Activated CD8-positive, alpha-beta T cell treated with anti-CD3 and anti-CD28 coated beads, Interleukin-2, amount 10 ng/mL, durations not matched to agents 7 days and 5 days (primary cell): ENCODE measurements at places on chromosomes 2 and 18. TPM values are rescaled to one million over a fixed set of nuclear protein-coding genes. Genes with fewer than 3 reads are reported as not detected.

Gene ACADL
- total RNA-seq, result not detected

Gene MC5R
- not detected for total RNA-seq

Gene CXCR4
- 219 TPM for total RNA-seq

Gene TFCP2L1
- total RNA-seq, result 0.16 TPM

Gene POTEI
- total RNA-seq, result not detected

Gene PAIP2B
- 1.3 TPM for total RNA-seq

Gene HJURP
- 135 TPM for total RNA-seq

Gene CPO
- total RNA-seq, result not detected

DNA sequence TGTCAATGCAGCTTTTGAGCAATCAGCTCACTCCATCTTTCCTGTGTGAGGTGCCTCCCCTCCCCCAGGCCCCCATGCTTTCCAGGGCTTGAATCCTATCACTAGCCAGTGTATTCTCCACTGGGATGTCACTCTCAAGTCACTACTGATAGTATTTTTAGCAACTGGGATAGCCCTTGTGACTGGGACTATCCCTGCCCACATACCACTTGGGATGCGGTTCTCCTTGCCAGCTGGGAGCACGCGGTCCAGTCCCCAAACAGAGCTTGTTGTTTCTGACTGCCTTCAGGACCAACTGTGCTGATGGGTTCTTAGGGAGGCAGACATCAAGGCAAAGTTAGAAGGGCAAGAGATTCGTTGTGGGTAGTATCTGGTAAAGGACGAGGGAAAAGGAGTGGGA, 134.9 kb downstream of the FAM161A start:
- no peak for DNase-seq

DNA sequence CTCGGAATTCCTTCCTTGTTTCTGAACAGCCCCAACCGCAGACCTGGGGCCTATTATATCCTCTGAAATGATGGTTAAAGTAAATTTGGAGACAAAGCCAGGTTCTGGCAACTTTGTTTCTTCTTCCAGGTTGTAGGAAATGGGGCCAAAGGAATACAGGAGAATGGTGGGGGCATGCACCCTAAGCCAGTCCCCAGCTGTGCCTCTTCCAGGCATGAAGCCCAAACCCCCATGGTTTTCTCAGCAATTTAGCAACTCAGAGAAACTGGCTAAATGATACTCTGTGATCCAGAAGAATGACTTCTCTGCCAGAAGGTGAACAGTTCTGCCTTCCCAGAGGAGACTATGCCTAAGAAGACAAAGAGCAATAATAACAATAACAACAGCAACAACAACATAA, 635.0 kb upstream of the FANCL start:
- no peak for DNase-seq

- no peak for DNase-seq
These were observed 173.1 kb downstream of the UXS1 start for GRCh38 chr2:106020821-106021661.

DNA sequence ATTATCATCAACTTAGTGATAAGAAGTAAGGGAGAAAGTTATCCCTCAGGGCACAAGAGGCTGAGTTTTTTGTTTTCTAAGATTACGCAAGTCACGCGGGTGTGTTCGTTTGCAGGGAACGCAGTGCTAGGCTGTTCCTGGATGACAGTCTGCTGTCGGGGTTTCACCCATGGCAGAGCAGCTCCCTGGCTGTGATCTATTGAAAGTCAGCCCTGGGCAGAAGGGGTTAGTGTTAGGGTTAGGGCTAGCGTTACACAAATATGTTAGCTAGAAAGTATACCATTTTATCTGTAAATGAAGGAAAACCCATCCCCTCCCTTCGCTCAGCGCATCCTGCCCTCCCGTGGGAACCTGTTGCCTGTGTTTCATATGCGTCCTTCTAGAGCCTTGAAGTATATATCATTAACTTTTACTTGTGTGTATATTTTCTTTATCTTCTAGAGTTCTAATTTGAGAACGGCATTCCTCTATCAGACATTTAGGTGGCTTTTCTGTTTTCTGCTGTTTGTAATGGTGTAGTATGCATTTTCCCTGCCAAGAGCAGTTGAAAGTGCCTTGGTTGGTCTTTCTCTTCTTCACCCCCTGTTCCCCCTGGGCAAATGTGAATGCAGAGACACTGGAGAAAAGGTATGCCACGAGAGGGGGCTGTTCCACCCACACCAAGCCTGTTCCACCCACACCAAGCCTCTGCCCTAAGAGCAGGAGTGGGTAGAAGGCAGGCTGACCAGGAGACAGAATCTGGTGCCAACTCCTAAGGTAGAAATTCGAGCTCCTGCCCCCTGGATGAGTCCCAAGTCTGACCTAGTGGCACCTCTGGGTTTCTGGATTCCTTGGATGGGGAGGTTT, 47.0 kb downstream of the ARMC9 start:
- no peak for DNase-seq

GRCh38 chr2:234496055-234496834, 636 bp downstream of the ARL4C start:
- DNase-seq, result peak; percentile 63

DNA sequence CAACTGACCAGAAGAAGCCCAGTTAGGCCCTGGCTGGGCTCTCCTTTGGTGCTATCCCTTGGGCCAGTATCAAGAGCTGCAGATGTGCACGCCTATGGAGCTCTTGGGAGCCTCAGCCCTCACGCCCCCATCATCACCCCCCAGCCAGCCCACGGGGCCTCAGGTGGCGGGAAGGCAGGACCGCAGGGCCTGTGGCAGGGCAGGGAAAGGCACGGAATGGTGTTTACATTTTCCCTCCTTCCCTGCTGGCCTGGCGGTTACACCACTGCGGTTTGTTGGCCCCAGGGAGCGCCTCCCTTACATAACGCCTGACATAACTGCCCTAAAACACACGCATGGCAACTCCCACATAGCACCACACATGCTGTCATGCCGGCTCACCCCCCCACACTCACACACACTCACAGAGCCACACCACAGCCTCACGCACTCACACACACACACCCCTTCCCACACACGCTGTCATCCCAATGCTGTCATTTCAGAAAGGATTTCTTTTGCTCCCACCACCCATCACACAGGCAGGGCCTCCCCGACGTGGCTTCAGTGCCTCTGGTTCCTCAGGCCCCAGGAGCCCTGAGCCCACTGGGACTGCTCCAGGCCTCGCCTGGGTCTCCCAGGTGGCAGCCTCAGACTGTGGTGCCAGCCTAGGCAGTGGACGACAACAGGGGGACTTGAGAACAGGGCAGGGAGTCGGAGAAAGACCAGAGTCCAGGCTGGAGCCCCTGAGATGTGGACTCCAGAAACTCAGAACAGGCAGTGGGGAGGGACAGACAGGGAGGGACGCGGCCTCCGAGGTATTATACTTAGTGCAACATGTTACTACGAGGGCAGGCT, 15.7 kb downstream of the ZFP36L2 start:
- DNase-seq, result peak; percentile 34

GRCh38 chr2:237421542-237422116, 7.7 kb upstream of the COL6A3 start:
- DNase-seq, result peak; percentile 83

- peak; percentile 66 for DNase-seq
These were observed 28.8 kb upstream of the WDR75 start for GRCh38 chr2:189412330-189412953.

- DNase-seq, result no peak
These were observed 84.5 kb downstream of the CELF4 start for GRCh38 chr18:37481072-37481471.

GRCh38 chr2:159177957-159178356, 108.5 kb downstream of the WDSUB1 start:
- DNase-seq, result no peak

GRCh38 chr2:104658144-104658835, 195.6 kb upstream of the POU3F3 start:
- peak; percentile 39 for DNase-seq

DNA sequence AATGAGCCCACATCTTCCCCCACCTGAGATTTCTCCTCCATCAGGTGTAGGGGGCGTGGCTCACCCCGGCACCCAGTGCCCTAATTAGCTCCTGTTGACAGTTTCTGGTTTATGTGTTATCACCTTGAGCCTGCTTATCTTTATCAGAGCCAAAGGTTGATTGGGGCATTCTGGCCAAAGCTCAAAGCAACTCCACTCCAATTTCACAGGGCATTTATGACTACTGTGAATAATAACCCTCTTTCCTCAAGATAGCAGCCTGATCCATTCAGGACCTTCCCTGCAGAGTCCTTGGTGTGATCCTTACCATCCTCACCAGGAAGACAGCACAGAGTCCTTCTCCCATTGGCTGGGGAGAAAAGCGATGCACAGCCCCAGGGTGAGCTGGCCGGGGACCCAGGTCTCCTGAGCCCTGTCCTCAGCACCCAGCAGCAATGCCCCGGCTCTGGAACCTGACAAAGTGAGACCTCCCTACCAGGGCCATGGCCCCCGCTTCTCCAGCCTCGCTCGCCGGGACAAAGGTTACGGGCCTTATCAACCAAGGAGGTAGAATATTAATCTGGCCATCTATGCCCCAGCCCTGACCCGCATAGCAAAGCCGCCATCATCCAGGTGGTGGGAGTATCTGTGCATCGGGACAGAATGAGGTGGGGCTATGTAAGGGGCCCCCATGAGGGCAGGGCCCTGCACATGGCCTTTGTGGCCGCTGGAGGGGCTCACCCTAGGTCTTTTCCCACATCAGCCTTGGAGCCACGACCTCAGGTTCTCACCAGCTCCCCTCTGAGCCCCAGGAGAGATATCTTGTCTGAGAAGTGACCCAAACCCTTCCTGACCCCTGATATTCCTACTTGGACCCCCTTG, 64.5 kb downstream of the ZFP36L2 start:
- no peak for DNase-seq

DNA sequence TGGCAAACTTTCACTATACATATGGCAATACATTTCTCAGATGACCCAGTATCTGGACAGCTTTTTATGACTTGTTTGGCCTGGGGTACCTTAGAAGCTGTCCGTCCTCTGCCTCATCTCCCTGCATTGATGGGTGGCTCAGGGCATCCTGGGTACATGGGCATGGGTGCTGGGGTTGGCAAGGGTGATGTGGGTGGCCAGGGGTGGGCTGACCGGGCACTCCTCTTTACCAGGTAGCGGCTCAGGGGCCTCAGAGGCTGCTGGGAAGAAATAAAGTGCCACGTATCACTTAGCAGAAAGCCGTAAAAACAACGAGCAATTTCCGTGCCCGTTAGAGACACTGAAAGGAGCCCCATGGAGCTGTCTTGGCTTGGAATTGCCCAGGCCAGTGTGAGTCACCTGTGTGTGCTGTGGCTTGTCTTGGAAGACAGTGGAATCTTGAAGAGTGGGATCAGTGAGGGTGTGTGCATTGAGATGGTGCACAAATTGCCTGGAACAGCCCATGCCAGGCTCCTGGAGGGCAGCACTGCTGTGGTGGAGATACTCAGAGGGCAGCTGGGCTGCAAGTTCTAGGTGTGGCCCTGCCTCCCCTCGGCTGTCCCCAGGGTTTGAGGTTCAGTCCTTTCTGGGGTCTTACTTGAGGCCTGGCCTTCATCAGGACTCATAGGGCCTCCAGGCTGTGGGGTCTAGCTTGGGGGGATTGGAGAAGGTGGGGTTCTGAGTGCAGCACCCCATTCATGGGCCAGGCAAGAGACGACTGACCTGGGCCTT, 88.8 kb downstream of the FHOD3 start:
- no peak for DNase-seq

GRCh38 chr2:187976259-187976985, 315.3 kb upstream of the GULP1 start:
- no peak for DNase-seq

DNA sequence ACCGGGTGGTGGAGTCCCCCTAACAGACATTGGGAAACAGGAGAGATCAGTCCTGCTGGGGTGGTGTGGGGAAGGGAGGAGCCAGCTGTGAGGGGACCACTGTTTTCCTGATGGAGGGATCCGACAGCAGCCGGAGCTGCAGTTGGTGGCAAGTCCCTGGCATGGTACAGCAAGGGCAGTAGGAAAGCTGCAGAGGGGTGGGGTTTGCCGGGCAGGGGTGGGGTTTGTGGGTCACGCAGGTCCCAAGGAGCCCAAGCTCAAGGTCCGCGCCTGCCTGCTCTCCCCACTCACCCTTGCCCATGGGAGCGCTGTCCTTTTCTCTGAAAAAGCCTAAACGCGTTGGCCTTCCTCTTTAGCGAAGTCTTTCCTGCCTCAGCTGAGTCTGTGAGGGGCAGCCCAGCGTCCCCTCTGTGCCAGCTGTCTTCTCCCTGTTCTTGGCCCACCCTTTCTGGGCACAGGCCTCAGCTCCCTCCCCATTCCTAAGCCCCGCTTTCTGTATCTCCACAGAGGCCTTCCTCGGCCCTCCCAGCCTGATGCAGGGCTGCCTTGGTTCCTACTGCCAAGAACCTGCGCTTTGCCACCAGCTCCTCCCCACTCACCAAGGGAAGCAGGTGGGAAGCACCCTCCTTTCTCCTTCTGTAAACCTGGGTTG, 29.3 kb upstream of the INHBB start:
- DNase-seq, result no peak

DNA sequence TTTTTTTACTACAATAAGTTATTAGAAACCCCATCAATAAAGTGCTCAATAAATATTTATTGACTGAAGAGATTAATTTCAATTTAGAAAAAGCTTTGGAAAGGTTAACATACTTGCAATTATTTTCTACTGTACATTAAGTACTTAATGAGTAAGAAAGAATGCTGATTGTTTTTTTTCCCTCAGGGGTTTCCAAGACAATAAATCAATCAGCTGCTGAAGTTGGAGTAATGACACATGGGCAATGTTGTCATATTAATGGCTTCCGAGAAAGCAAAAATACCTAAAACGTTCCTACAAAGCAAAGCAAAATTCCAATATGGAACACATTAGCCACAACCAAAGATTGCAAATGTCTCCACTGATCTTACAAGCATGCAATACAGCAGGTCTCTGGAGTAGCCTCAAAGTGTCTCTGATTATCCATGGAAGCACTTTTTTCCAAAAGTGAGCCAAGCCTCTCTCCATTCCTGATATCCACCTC, 66.7 kb downstream of the ZC3H6 start:
- no peak for DNase-seq

DNA sequence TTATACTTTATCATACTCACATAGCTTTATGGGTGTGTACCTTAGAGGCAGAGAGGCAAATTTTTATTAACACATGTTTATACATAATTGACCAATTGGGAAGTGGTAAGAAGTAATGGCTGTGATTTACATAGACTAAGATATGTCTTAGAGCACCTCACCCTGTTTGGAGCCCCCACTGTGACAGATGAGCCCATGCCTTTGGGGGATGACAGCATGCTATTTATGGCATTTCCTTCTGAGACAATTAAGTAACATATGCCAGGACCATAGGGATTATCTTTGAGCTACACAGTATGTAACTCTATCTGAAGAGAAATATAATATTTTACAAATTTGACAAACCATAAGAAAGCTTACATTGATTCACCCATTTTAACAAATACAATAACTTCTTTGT, 1655.3 kb upstream of the ACVR2A start:
- no peak for DNase-seq

- no peak for DNase-seq
These were observed 317.6 kb downstream of the TNS1 start for GRCh38 chr2:217685255-217685605.

DNA sequence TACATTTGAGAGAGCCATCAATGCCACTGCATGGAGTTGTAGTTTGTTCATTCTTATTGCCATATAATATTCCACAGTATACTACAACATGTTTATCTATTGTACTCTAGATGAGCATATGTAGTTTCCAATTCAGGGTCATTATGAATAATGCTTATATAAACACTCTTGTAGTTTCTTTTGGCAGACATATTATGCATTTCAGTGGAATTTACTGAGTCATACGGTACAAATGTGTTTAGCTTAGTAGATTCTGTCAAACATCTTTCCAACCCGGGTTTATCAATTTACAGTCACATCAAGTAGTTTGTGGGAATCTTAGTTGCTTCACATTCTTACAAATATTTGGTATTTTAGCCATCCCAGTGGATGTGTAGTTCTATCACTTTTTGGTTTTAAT, 161.1 kb downstream of the KCNH7 start:
- no peak for DNase-seq
